ENCODE measurements at places on chromosomes 11 and 22. TPM values are rescaled to one million over a fixed set of nuclear protein-coding genes. Genes with fewer than 3 reads are reported as not detected.

GRCh38 chr11:78266451-78266850 is 77.7 kb downstream of the USP35 start:
- no peak for DNase-seq

DNA sequence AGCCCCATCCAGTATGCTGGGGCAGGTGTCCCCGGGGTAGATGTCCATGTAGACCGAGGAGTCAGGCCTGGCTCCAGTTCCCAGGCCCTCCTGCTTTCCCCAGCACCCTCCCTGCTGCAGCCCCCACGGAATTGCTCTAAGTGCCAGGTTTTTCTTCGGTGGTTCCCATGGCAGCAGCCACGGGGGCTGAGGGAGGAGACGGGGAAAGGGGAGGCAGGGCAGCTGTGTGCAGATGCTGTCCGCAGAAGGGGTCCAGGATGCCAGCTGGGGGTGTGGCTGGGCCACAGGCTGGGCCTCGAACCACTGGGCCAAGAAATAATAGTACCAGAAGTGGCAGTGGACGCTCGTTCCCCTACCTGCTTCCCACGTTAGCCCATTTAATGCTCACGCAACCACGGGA is 25.0 kb downstream of the SHISAL1 start:
- DNase-seq, result no peak

GRCh38 chr11:128552783-128553661 is 34.3 kb downstream of the ETS1 start:
- DNase-seq, result no peak

GRCh38 chr11:95568281-95568680 is 221.3 kb downstream of the FAM76B start:
- DNase-seq, result no peak

DNA sequence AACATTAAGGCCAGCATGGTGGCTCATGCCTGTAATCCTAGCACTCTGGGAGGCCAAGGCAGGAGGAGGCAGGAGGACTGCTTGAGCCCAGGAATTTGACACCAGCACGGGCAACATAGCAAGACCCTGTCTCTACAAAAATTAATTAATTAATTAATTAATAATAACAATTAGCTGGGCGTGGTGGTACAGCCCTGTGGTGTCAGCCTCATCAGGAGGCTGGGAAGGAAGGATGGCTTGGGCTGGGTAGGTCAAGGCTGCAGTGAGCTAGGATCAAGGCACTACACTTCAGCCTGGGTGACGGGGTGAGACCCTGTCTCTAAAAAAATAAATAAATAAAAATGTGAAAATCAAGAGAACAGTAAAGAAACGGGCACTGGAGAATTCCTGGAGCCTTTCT is 1.4 kb downstream of the ARFGAP3 start:
- no peak for DNase-seq

DNA sequence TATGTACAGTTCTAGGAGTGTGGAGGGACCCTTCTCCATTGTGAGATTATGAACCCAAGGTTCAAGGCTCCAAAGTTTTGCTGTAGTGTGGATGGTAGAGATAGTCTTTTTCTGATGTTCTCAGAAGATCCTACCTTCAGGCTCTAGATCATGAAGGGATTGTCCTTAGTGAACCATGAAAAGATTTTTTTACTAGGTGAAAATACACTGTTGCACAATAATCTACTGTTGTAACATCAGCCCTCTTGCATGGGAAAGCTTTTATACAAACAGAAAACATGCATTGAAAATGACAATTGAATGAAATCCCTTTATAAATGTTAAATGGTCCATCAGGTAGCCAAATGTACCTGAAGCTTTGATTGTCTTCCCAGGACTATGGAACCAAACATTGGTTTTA is 177.8 kb downstream of the FAM76B start:
- DNase-seq, result no peak

GRCh38 chr22:43152003-43152356 is 621 bp downstream of the TSPO start:
- DNase-seq, result no peak

GRCh38 chr22:19663821-19664355 is 50.4 kb upstream of the SEPTIN5 start:
- no peak for DNase-seq

DNA sequence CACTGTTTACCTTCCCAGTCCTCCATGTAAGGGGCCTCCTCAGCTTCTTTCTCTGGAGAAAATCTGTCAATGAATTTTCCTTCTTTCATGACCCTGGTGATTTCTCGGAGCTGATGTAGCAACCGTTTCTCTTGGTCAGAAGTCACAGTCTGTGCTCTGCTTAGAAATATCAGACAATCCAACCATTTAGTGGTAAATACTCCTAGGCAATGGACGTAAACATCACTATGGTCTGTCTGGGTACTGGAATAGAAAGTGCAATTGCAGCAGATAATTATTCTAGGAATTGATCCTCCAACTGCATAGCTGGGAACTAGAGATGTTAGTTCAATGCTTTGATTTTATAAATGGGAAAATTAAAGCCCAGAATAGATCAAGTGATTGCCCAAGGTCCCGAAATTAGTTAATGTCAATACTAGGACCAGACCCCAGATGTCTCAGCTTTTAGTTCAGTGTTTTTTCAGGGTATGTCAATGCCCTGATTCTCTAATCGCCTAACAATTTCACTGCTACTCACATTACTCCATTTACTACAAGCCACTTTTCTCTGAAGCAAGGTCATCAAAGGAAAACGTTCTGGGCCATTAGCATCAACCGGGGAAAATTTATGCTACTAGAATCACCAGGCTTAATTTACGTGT is 42.1 kb downstream of the RIC3 start:
- no peak for DNase-seq

GRCh38 chr11:69310934-69311766 is 17.2 kb downstream of the MYEOV start:
- DNase-seq, result no peak

DNA sequence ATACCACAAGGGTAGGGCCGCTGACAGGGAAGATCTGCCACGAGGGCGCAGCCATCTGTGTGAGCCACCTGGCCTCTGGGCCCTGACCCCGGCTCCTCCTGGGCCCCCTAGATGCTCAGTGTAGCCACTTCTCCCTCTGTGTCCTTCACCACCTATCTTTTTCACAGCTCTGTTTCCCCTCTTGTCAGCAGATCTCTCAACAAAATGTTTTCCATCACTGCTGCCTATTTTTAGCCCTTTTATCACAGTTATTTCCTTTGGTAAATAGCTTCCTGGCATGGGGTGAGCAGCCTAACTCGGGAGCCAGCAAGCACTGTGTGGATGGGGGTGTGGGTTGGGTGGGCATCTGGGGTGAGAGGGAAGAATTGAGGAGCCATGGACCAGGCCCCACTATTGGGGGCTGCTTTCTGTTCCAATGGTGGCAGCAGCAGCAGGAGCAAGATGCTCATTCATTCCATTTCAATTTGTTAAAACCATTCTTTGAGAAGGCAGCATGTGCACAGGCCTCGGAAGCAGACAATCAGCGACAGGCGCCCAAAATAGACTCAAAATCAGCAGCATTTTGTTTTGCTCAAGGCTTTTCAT is 135.2 kb upstream of the NAV2 start:
- no peak for DNase-seq

GRCh38 chr11:69378303-69379141 is 84.6 kb downstream of the MYEOV start:
- no peak for DNase-seq

DNA sequence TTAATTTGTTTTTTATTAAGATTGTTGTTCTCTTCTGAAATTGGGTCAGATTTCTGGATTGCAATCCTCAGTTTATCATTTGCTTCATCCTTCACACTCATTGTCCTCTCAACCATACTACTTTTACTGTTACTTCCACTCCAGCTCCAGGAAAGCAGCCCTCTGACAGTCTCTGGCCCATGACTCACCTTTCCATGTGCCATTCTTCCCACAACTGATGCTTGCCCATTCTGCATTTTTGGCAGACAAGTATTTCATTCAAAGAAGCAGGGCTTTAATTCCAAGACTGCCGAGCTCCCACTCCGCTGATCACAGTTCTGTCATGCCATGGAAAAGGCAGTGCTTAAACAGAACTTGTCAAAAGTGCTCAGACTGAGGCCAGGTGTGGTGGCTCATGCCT is 139.2 kb downstream of the WNT11 start:
- no peak for DNase-seq

DNA sequence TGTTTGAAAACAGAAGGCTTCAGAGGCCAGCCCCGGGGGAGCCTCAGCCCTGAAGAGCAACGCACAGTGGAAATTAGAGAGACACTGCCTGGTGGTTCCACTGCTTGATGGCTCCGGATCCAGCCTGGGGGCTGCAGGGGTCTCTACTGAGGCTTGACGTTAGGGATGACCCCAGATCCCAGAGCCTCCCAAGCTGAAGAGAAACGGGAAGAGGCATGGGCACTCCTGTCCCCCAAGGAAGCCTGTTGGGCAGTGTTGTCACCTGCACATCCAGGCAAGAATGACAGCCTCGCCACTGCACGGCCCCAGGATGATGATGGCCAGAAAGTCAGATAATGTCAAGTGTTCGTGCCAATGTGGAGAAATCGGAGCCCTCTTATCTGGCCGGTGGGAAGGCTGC is 56.8 kb upstream of the FGF3 start:
- no peak for DNase-seq

DNA sequence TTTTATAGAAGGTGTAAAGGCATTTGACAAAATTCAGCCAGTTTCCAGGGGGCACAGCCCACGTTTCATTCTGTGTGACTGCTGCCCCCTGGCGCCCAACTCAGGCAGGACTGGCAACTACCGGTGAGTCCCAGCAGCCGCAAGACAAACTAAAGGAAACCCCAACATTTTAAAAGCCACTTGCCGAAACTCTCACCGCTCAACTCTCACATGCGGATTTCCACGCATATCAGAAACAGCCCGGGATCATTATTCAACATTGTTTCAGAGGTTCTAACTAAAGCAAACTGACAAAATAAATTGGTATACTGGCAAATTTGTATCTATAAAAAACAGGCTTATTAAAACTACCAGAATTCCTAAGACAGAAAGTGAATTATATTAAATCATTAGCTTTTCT is 48.2 kb downstream of the MORC2 start:
- peak; percentile 85 for DNase-seq

GRCh38 chr11:48051217-48051830 is 71.0 kb downstream of the PTPRJ start:
- DNase-seq, result no peak

- DNase-seq, result no peak
Observed at GRCh38 chr22:35782504-35782903, 64.8 kb downstream of the APOL5 start.

DNA sequence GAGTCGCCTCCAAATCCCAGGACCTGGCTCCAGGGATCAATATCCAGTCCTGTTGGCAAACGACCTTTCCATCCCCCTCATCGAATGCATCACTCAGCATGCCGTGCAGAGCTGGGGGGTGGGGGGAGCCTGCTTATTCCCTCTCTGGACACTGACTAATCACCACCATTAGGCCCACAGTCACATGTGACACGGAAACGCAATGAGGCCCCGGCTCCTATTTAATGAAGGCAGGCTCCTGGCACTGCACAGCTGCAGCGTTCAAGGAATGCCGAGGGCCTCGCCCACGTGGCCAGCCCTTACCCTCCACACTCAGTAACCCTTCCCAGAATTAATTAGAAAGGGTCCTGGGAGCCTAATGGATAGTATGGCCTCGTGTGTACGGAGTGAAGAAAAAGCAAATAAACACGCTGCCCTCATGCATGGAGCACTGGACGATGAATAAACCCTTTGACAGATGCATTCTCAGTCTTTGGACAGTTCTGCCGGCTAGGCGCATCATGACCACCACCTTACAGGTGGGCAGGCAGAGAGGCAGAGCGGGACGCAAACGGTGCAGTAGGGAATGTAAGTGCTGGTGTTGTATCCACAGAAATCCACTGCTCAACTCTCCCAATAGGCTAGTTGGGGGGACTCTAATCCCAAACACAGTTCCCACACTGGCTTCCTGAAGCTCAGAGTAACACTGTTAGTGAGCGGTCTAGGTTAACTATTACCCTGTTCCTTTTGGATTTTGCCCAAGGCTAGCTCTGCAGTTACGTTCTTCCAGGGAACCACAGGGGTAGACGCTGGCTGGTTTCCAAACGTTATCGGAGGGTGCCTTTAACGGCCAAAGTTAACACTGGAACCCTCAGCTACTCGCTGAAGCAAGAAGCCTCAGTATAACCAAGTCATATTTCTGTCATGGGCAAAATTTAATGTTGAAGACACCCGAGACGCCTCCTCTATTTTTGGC is 490.1 kb downstream of the OPCML start:
- DNase-seq, result no peak

GRCh38 chr11:10303558-10304363 is 1.1 kb upstream of the ADM start:
- DNase-seq, result peak; percentile 11

GRCh38 chr11:1557051-1557884 is 14.8 kb downstream of the DUSP8 start:
- DNase-seq, result no peak

GRCh38 chr11:12631651-12632050 is 42.6 kb upstream of the TEAD1 start:
- DNase-seq, result no peak

DNA sequence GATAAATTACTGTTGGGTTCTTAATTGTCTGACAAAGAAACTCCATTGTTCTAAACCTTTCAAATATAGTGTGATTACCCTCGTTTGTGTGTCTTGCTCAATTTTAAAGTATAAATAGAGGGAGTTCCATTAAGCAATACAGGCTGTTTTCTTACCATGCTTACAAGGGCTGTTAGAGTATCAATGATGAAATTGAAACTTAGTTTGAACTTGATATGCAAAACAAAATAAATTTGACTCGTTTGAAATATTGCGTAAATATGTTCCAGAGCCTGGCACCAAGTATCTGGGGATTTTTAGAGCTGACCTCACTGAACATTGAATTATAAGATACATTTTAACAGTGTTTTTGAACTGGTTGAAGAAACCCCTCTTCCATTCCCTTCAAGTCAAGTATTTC is 31.7 kb downstream of the TEAD1 start:
- DNase-seq, result no peak

DNA sequence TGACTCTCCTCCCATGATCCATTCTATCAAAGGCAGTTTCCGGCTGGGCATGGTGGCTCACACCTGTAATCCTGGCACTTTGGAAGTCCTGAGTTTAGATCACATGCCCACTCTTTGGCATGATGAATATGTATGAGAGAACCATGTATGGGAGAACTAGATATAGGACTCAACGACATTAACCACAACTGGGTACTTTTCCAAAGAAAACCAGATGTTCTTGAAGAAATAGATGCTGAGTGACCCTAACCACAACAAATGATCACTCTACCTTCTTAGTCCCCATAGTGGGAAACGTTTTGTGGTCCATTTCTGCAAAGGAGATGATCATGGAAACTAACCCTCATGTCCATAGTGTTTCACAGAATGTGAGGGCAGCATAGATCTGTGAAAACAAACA is 13.6 kb downstream of the FJX1 start:
- no peak for DNase-seq

The HTR3A gene
- not detected for total RNA-seq

The CASP1 gene
- total RNA-seq, result 101 TPM

The VSTM5 gene
- not detected for total RNA-seq

The OR8K1 gene
- total RNA-seq, result not detected

The C11orf65 gene
- total RNA-seq, result 1.7 TPM

The KREMEN1 gene
- not detected for total RNA-seq

The SMC1B gene
- total RNA-seq, result 0.58 TPM

The DMC1 gene
- total RNA-seq, result 12.5 TPM
